Urothelium cell line (cell line): ENCODE measurements at places on chromosomes 2 and 18.

DNA sequence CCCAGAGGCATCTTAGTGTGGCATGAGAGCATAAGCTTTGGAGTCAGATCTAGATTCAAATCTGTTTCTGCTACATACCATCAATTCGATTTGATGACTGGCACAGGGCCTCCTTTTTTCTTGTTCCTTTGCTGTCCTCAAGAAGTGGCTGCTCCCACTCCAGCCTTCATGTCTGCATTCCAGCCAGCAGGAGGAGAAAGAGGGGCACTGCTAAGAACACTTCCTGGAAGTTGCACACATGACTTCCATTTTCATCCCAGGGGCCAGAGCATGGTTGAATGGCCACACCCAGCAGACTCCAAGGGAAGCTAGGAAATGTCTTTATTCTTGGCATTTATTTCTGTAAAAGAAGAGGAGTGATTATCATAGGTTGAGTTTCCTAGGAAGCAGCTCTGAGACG lies 50.4 kb downstream of the EML6 start:
- DNase-seq = no peak

GRCh38 chr18:60649107-60649506 lies 276.5 kb upstream of the MC4R start:
- no peak for DNase-seq

- no peak for DNase-seq
Measured at GRCh38 chr2:40396124-40396523, 55.8 kb downstream of the SLC8A1 start.

GRCh38 chr2:12278217-12278750 lies 438.5 kb upstream of the TRIB2 start:
- no peak for DNase-seq

DNA sequence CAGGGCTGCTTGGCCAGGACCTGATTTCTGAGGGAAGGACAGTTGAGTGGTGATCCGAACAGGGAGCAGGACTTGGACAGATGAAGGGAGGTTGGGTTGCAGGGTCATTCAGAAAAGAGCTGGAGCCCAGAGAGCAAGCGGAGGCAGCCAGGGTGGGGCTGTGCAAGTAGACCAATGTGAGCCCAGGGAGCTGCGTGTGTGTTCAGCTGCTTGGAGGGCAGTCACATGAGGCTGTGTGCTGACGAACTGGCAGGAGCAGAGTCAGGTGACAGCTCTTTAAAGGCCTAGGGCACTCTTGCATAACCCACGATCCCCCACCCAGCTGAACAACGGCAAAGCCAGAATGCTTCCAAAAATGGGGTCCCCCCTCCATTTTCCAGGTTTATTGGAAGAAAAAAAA lies 4.6 kb upstream of the MLPH start:
- no peak for DNase-seq
